ENCODE measurements at places on chromosomes 16 and 17.

DNA sequence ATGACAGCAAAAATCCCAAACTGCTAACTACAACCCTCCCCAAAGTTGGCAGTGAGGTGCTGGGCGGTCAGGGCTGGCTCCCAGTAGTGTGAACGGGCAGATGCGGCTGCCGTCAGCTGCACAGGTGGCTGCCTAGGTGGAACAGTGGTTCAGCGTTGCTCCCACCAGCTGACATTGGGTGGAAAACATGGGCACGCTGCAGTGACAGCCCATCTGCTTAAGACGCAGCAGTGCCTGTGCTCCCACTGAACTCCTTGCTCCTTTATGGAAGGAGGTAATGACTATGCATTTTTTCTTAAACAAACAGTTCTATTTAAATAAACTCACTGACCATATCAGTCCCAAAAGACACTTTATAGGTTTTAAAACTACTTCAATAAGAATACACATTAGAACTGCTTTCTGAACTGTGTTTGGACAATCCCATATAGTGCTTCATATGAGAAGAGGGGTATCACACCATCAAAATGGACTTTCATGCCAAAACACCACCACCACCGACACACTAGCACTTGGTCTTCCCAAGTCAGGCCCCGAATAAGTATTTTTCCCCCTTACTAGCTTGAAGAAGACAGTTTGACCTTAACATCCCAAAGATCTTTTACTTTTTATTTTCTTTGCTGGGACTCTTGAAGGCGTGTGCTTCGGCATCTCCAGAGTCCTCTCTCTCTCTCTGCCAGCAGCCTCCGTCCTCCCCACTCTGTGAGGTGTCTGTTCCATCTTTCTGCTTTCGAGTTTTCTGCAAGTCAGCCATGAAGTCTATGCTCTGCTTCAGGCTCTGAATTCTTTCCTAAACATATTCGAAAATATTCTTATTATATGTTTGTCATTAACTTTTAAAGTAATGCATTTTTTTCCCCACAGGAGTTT is 34.4 kb downstream of the BRD7 start:
- DNase-seq, result no peak

- DNase-seq, result no peak
These were observed at the start of gene TLCD3B for GRCh38 chr16:30030841-30031413. Gene TLCD3B (minus strand): TSS chr16:30031271. CDS start chr16:30030527, 744 bp downstream.

DNA sequence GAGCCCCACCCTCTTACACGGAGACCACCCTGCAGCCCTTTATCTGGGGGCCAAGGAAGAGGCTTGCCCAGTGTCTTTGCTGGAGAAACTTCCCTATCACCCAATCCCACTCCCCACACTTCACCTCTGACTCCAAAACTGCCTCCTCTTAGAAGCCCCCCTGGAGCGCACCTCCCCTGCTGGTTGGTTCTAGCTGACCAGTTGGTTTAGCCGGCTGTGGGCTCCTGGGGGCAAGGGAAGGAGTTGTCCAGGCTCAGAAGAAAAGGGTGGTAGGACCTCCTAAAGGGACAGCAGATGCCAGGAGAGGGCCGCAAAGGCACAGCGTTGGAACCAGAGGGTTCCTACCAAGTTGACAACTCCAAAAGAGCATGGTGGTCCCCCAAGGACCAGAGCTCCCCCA is 2.0 kb downstream of the BCAR1 start:
- DNase-seq, result no peak

DNA sequence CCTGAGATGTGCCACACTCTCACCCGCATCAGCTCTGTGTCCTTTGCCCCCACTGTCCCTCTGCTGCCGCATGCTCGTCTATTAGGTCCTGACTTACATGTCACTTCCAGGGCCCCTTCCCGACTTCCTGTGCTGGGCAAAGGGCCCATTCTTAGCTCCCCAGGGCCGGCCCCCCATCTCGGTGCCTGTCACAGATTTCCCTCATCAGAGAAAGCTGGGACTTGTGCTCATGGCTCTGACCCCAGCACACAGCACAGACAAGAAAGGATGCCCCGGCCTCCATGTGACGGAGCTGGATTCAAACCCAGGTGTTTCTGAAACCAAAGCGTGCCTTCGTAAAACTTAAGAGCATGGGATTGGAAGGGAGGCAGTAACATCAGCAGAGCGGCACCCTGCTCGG is 5.9 kb upstream of the MAPK7 start:
- DNase-seq, result no peak

- no peak for DNase-seq
These were observed 192.8 kb downstream of the XYLT1 start for GRCh38 chr16:17277981-17278381.

DNA sequence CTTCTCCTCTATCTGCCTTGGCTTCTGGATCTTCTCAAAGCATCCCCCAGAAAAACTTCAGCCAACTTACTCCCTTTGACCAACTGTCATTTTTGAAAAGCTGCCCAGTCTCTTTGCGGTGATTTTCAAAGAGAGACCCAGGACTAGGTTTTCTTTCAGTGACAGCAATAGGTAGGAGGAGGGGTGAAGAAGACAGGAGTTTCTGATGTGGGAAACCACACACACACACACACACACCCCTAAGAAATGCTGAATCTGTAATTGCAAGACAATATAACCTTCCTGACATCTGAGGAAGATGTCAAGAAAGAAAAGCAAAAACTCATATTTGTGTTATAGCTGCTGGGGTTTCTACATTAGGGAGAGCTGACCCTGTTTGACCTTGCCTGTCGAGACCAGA is 5.2 kb downstream of the FAM20A start:
- no peak for DNase-seq

DNA sequence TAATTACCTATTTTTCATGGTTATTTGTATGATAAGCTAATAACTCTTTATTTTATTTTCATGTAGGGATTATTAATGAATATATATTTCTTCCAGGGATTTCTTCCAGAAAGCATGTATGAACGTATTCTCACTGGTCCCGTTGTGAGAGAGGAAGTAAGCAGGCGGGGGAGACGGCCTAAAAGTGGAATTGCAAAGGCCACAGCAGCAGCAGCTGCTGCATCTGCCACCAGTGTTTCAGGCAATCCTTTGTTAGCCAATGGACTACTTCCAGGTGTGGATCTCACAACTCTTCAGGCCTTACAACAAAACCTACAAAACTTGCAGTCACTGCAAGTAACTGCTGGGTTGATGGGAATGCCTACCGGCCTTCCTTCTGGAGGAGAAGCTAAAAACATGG is 110.3 kb upstream of the RBL2 start:
- DNase-seq, result no peak

GRCh38 chr17:71440513-71440912 is 680.3 kb upstream of the SOX9 start:
- DNase-seq, result no peak

GRCh38 chr17:75783069-75783783 is 1.4 kb upstream of the UNK start:
- DNase-seq, result peak; percentile 79

- no peak for DNase-seq
These were observed 113.1 kb downstream of the SHISA9 start for GRCh38 chr16:13014476-13014875.

- DNase-seq, result no peak
These were observed 44.6 kb upstream of the ADCY9 start for GRCh38 chr16:4160658-4161430.

- no peak for DNase-seq
These were observed 944 bp upstream of the WFIKKN1 start for GRCh38 chr16:629833-630248.
